Activated CD4-positive, alpha-beta T cell treated with anti-CD3 and anti-CD28 coated beads, Interleukin-2, amount 10 ng/mL, durations not matched to agents 24 days and 14 days (primary cell): ENCODE measurements at places on chromosomes 5 and 9. TPM values are rescaled to one million over a fixed set of nuclear protein-coding genes. Genes with fewer than 3 reads are reported as not detected.

- no peak for DNase-seq
- H3K4me3 ChIP-seq, result no peak overlapping the region
- H3K27ac ChIP-seq, result no peak overlapping the region
- no peaks in the 10 kb centered on the region for H3K4me1 ChIP-seq
These were observed 136.3 kb upstream of the SNX2 start for GRCh38 chr5:122638581-122638980.

KIF3A gene
- 44.2 and 51.9 TPM in 2 replicates for total RNA-seq

- H3K4me1 ChIP-seq, result no peaks in the 10 kb centered on the region
- no peaks in the 10 kb centered on the region for H3K27me3 ChIP-seq
- no peak overlapping the region for H3K27ac ChIP-seq
- H3K4me3 ChIP-seq, result no peak overlapping the region
- H3K36me3 ChIP-seq, result no peaks in the 10 kb centered on the region
These were observed 138.4 kb upstream of the ZNF618 start for GRCh38 chr9:113737517-113738271.

FBXL7 gene
- total RNA-seq, result not detected in 2 replicates

GRAMD2B gene
- 9.2 and 10.8 TPM in 2 replicates for total RNA-seq

ARL15 gene
- total RNA-seq, result 4.5 and 7.4 TPM in 2 replicates

MTRR gene
- total RNA-seq, result 64.4 and 76.8 TPM in 2 replicates
